Bronchial epithelial cell (primary cell): ENCODE measurements at places on chromosomes 6 and 20. TPM values are rescaled to one million over a fixed set of nuclear protein-coding genes. Genes with fewer than 3 reads are reported as not detected.

The MUC21 gene
- 0.53 and 2.2 TPM in 2 replicates for total RNA-seq

- peak; percentile 68 for DNase-seq
These were observed 7.5 kb downstream of the FAXC start for GRCh38 chr6:99341862-99342455.

DNA sequence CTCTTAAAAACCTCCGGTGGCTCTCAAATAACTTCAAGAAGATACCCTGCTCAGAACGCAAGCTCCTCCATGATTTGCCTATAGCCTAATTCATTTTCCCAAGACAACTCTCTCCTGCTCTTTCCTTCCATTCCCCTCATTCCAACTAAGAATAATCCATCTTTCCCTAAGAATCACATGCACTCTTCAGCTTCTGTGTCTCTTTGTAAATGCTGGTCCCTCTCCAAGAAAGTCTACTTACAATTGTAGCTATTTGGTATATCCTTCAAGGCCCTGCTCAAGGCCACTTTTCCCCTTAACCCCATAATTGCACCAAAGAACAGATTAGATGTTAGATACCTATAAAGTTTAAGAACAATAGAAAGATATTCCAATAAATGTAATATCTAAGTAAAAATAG, 7.4 kb upstream of the HEY2 start:
- no peak for DNase-seq

DNA sequence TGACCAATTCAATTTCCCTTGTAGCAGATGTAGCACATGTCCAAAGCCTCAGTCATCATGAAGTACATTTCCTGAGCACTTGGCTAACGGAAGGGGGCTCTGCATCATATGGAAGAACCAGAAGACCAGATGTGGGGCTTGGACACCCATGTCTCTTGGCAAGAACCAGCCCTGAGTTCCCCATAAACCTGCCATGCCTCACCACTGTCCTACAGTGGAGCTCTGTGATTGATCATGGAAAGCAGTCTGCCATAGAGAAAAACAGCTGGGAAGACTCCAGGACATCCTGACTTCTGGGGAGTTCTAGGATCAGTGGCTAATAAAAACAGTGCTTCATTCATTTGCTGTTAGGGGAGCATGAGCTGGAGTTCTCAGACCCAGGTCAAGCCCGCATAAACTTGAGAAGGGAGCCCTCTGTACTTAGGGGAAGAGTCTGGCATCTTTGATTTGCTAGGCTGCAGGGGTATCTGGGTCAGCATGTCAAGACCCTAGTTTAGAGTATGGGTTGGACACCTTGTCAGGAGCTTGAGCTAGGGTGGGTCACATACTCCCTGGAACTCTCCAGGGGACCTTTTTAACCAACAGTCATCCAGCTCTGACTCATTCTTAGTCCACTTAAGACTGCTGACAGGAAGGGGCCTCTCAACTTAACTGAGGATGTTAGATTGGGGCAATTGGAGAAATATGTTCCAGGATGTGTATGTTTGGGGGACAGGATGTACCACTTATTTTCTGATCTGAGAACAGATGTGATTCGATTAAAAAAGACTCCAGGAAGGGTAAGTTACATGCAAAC, 26.3 kb upstream of the TRAM2 start:
- peak; percentile 51 for DNase-seq

- DNase-seq, result no peak
These were observed 41.6 kb downstream of the OPRM1 start for GRCh38 chr6:154080461-154081189.
